Stimulated activated CD4-positive, alpha-beta T cell treated with anti-CD3 and anti-CD28 coated beads, Interleukin-4, amount 100 ng/mL, for 4 hours (primary cell): ENCODE measurements at places on chromosomes 4 and X.

GRCh38 chr4:41670982-41671381 is 77.5 kb downstream of the PHOX2B start:
- DNase-seq = no peak

GRCh38 chr4:76690011-76690905 is 207.7 kb downstream of the SOWAHB start:
- no peak for DNase-seq

GRCh38 chr4:2332201-2332975 is 70.5 kb upstream of the MXD4 start:
- no peak for DNase-seq

DNA sequence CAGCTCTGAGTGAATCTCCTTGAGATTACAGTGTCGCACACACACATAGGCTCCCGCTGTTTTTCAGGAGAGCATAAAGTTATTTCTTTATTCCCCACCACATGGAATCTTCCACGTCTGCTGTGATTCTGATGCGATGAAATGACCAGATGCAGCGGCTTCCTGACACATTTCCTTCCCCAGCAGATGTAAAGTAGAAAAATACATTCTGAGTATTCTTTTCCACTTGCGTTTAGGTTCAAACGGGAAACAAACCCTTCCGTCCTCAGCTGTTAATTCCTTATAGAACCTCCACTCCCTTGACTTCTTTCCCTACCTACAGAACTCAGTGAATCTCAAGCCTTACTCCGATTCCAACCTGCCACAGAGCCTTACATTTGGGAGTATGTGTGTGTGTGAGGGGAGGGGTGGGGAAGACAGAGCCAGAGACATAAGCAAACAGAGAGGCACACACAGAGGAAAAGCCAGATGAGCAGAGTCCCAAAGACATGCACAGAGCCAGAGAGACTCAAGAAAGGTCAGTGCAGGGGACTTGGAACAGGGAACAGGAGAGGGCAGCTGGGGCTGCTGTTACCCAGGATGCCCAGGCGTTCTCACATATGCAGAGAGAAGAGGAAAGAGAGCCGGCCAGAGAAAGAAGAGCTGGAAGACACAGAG is 47.3 kb downstream of the SETD7 start:
- DNase-seq = no peak

DNA sequence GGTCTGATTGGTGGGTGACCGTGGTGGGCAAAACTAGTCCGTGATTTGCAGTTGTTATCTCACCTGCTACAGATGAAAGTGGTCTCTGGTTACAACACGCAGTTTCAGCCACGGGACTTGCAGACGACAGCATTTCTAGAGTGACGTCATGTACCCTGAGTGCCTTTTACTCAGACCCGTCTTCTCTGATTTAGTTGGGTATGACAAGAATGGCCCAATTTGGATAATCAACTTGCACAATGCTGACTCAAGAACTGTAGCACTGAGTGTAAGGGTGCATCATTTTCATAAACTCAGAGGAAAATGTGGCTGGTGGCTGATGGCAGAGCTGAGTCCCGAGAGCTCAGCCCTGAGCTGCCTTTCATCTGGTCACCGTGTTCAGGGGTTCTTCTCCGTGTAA is 281.4 kb upstream of the FRG1 start:
- no peak for DNase-seq

DNA sequence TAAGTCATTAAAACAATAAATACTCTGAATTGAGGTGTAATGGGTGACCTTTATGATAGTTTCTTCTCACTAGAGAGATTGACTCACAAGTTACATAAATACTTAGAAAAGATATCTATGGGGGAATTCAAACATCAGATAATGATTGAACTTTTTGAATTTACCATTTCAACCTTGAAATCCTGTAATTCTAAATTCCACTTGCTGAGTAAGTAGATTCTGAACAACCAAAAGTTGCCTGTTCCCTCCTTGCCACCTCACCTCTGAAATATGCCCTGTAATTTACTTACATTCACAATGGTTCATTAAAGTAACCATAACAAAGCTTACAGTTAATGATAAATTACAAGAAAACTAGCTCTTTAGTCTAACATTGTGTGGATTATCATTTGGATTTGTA is 43.3 kb upstream of the SLC39A8 start:
- DNase-seq = no peak

DNA sequence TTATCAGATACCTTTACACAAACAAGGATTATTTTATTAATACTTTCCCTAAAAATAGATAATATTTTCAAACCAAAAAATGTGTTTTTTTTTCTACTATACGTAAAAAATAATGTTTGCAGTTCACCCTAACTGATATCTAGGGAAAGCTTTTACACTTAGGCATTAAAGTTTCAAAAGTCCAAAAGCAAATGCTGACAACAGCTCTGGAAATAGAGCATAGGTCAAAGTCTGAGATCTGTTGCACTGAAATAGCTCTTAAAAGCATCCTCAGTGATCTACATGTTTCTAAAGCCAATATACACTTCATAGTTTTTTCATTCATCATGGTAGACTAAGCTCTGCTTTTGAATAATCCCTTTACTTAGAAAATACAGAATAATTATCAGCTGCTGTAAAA is 222.8 kb downstream of the TRAM1L1 start:
- no peak for DNase-seq

DNA sequence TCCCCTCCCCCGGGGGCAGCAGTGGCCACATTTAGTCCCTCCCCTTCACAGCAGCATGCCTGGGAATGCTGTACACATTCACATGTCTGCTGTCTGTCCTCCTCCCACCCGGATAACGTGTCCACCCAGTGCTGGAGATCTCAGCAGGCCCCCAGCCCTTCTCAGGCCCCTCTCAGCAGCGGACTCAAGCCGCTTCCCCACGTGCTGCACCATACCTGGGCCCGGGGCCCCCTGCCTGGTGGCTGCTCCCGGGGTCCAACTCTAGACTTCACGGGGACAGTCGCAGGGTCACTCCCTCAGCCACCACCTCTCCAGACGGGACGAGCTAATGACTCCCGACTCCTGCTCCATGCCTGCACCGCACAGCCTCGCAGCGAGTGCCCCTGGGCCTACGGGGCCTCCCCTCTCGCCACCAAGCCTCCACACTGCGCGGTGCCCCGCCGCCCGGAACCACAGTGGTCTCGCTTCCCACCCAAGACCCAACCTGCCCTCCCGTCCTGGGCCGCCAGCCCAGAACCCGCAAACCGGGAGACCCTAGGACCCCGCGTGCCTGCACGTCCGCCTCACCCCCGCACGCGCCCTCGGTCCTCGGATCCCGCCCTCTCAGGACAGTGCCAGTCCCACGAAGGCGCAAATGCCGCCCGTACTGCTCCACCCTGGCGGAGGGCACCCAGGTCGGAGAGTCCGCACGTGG is 1.3 kb upstream of the PCGF3 start:
- no peak for DNase-seq

- no peak for DNase-seq
These were observed 812 bp downstream of the FAT1 start for GRCh38 chr4:186722796-186723291.

DNA sequence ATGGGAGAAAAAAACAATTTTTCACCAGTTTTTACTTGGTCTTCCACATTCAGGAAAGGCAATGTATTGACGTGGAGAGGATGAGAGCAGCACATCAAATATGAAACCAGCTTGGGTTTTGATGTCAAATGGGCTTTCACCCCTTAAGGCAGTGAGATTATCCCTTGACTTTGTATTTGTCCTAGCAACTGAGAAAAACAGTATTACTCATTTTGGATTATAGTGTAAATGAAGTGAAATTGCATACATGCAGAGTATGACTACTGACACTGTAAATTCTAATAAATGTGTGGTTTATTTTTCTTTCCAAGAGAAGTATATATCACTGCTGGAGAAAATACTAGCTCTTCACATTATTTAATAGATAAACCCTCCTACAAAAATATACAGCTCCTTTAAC is 863.6 kb upstream of the IGFBP7 start:
- no peak for DNase-seq

DNA sequence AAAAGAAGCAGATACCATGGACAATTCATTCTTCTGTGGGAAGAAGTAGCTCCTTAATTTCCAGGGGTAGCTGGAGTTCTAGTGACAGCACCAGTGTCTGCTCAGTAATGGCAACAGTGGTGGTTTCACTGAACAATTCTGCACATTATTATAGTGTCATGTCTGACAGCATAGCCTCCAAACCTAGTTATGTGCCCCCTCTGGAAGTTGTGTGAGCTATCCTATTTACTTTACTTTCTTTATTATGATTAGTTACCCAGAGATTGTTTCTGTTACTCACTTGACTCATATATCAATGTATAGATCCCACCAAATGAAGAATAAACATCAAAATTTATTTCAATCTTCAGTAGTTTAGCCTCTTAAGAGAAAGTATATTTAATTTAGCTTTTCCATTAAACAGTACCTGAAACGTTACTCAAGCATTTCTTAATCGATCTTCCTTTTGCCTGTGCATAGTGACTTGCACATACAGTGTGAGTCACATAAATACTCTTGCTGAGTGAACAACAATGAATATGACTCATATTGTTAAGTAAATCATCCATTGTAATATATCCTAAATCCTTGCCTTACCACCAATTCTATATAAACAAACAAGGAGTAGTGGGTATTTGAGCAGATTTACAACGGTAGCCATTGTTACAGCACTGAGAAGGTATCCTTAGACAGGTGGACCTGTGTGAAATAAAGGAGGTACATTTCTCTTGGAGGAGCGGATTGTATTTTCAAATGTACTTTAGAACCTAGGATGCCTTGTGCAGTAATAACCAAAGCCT is 534.7 kb downstream of the ANKRD50 start:
- no peak for DNase-seq

GRCh38 chrX:26606971-26607370 is 391.0 kb downstream of the MAGEB5 start:
- no peak for DNase-seq

GRCh38 chrX:110402091-110402849 is 43.6 kb downstream of the RTL9 start:
- no peak for DNase-seq

DNA sequence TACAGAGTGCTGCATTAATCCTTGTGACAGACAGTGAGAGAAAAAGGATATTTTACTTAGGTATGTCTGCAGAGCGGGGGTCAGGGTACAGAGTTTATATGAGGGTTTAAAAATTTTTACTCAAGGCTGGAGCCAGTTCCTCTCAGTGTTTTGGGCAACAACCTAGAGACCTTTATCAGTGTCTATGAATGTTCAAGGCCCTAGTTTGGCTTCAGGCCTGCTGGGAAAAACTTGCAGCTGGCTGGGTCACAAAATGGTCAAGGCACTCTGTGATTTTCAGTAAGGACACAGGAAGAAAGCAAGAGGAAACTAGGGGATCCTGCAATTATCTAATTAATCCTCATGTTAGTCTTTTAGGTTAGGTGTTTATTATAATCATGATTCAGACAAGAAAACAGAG is 10.8 kb upstream of the C4orf54 start:
- DNase-seq = no peak

DNA sequence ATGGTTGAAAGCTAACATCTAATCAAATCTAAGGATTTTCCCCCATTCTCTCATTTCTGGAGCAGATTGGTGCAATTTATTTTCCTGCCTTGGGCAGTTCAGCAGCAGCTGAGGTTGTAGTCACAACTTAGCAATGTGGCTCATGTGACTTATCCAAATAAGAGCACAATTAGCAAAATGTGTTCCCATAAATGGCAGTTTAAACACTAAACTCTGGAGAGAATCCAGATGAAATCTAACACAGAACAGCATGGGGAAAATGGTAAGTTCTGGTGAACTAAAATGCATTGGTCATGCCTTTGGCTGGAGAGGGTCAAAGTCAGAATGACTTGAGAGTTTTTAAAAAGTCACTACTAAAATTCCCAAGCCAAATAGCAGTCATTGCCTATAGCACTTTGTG is 422.6 kb upstream of the DIPK2B start:
- DNase-seq = no peak

- no peak for DNase-seq
These were observed 119.1 kb downstream of the RTL9 start for GRCh38 chrX:110477593-110478228.

DNA sequence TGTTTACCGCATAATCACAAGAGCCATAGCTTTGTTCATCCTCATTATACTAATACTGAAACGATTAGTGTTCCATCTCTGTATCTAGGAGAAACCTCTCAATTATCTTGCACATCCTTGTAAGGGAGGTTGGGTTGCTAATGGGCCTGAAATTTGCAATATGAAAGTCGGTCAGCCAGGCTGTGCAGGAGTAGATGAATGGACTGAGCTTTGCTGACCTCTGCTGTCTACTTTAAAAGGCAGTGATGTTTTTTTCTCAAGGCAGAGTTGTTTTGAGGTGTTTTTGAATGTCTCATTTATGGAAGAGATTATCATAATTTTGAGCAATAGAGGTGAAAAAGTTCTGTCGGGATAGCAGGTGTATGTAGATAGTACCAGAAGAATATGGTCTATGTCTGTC is 47.9 kb upstream of the LINC00632 start:
- no peak for DNase-seq

GRCh38 chr4:155667222-155667567 is 547 bp downstream of the GUCY1A1 start:
- no peak for DNase-seq

DNA sequence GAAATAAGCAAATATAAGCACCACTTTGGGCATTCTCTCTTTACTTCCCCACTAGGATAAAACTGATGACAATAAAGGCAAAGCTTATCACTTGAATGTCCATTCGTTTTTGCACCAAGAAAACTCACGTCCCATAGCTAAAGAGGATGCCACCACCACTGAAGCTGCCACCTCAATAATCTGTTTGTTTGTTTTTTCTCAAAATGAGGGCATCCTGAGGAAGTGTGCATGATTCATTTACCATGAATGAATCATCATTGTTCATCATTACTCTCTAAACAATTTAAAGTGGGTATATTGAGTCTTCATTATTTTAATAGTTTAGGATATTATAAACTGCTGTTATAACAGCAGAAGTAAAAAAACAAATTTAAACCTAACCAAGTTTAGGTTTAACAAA is 168.2 kb downstream of the DCTD start:
- no peak for DNase-seq

GRCh38 chr4:127575888-127576287 is 56.9 kb upstream of the INTU start:
- DNase-seq = no peak

GRCh38 chrX:122552286-122552800 is 631.7 kb upstream of the GRIA3 start:
- no peak for DNase-seq

GRCh38 chr4:95838192-95838591 is 1.7 kb upstream of the PDHA2 start:
- no peak for DNase-seq

GRCh38 chr4:138401334-138401733 is 159.2 kb upstream of the SLC7A11 start:
- DNase-seq = no peak
